ENCODE measurements at places on chromosomes 5 and 9.

- DNase-seq, result no peak
Observed at GRCh38 chr5:9098990-9099389, 446.9 kb downstream of the SEMA5A start.

DNA sequence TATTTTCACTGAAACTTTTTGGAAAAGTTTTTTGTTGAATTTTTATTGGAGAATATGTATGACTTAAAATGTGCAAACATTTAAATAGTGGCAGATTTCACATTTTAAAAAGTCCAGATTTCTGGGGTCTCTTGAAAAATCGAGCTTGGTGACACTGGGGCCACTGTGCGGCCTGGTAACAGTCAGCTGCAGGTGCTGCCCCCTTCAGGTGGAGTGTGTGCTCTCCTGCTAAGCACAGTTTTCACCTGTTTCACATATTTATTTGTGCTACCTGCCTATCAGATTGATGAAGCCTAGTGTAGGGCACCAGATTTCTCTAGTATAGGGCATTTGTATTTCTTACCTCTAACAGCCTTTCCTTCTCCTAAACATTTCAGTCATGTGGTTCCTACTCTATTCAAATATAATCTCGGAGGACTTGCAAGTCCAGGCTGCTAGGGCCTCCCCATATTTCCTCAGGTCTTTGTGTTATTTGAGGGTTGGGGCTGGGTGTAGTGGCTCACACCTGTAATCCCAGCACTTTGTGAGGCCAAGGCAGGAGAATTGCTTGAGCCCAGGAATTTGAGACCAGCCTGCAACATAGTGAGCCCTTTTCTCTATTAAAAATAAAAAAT lies 95.8 kb upstream of the KLF9 start:
- DNase-seq, result peak; percentile 17

- DNase-seq, result no peak
Observed at GRCh38 chr9:108854094-108854493, 1.7 kb downstream of the ACTL7B start.

GRCh38 chr9:21154018-21154608 lies 12.3 kb downstream of the IFNA21 start:
- no peak for DNase-seq

- DNase-seq, result no peak
Observed at GRCh38 chr5:123830575-123830974, 318.6 kb downstream of the CSNK1G3 start.

GRCh38 chr9:63817622-63818518 lies 1467.1 kb downstream of the FOXD4L5 start:
- no peak for DNase-seq

DNA sequence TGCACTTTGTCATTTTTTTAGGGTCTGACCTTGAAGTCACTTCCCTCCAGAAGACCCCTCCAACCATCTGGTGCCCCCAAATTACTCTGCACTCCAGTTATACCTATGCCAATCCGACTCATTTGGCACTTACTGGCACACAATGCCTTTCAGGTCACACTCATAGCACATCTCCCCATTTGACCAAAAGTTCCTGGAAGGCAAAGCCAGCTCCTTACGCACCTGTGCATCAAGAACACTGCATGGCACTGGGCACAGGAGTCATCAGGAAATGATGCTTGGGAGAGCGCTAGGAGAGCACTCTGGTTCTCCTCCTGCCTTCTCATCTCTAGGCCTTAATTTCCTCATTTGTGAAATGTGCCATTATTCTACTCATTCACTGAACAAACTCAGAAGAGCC lies 2.9 kb downstream of the TNIP1 start:
- no peak for DNase-seq

DNA sequence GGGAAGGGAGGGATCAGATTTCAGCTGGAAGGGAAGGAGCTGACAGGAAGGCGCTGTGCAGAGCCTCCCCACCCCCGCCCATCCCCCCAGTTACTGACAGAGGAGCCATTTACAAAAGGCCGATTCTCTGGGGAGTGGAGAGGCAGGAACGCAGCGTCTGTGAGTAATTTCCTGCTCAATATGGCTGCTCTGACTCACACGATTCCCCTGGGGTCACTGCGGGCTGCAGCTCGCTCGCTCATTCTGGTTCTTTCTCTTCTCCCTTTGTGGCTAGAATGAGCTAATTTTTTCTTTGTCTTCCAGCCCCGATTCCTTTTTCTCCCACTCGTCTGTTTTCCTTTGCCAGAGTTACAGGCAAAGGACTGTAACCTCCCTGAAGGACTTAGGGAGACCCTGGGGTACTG lies 28.8 kb downstream of the PTPA start:
- peak; percentile 62 for DNase-seq

- DNase-seq, result no peak
Observed at GRCh38 chr5:52523701-52524100, 264.0 kb upstream of the ITGA1 start.

- DNase-seq, result no peak
Observed at GRCh38 chr5:168995024-168995423, 305.9 kb downstream of the SLIT3 start.

- DNase-seq, result no peak
Observed at GRCh38 chr9:94983552-94983951, 257.1 kb downstream of the AOPEP start.

- no peak for DNase-seq
Observed at GRCh38 chr5:52909192-52909591, 80.0 kb upstream of the ITGA2 start.

GRCh38 chr5:107669096-107670031 lies 1.4 kb downstream of the EFNA5 start:
- peak; percentile 24 for DNase-seq

DNA sequence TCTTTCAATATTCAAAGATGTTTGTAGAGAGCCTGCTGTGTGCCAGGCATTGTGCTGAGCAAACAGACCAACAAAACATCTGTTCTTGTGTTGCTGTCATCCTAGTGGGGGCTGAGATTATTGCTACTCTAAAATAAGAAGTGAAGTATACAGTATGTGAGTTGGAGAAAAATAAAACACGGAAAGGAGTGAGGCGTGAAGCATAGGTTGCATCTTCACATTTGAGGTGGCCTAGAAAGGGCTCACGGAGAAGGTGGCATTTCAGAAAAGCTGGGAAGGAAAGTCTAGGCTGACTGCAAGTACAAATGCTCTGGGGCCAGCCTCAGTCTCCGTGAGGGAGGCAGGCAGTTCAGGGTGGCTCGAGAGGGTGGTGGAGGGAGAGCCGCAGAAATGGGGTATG lies 80.3 kb downstream of the CSNK1A1 start:
- no peak for DNase-seq

DNA sequence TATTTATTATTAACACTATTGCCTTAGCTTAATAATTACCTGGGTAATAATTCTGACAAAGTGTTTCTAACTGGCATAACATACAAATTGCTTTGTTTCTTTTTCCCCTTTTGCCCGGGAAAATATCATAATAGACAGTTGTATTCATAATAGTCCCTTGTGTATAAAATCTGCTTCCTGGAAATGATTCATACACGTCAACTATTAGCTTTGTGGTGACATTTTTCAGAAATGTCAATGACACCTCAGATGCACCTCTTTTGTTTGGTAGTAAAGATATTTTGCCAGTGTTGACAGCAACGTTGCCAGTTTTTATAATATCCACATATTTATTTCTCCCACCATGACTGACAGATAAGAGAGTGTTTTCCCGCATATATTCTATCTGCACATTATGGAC lies 73.0 kb downstream of the RASEF start:
- no peak for DNase-seq

GRCh38 chr9:115680231-115680630 lies 473.4 kb upstream of the PAPPA start:
- no peak for DNase-seq

- DNase-seq, result no peak
Observed at GRCh38 chr9:87433853-87434252, 63.8 kb upstream of the DAPK1 start.

- no peak for DNase-seq
Observed at GRCh38 chr9:83456226-83456625, 82.0 kb downstream of the FRMD3 start.

GRCh38 chr5:78331523-78332080 lies 28.8 kb upstream of the SCAMP1 start:
- DNase-seq, result no peak

GRCh38 chr5:43386960-43387362 lies 25.2 kb downstream of the CCL28 start:
- no peak for DNase-seq

DNA sequence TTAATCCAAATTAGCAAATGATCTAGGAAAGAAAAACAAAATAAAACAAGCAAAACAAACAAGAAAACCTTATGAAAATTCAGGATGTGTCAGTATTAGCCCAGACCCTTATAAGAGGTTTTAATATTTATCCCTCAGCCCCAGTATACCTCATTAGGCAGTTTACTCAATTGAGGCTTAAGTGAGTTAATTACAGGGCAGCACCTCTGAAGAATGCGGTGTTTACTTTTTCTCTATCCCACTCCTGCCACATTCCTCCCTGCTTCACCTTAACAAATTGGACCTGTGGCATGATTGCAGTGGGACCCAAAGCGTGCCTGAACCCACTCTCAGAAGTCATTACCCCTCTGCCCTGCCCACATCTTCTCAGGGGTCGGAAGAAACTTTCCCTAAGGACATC lies 67.1 kb downstream of the SIL1 start:
- DNase-seq, result no peak

Data from HuH-7.5 (cell line).